Uterus (tissue), 4 donors: ENCODE measurements at places on chromosomes 13 and 19.

DNA sequence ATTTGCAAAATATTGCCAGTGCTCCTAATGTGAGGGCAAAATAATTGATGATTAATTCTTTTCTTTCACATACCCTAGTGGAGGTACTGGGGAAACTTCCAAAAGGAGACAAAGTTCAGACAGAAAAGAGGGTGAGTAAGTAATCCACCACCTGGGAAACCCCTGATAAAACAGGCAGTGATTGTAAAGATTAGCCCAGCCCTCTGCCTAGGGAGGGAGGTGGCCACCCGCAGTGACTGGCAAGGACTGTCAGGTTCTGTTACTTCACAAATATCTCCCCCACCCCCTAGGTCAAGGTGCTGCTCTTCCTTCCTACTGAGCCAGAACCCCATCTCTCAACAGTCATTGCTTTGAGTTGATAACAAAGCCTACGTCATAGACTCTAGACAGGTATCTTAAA, 239.7 kb downstream of the DNAJC15 start:
- H3K4me3 ChIP-seq, result no peak overlapping the region
- no peak for DNase-seq
- H3K4me1 ChIP-seq, result no peaks in the 10 kb centered on the region
- H3K27ac ChIP-seq, result no peak overlapping the region

GRCh38 chr13:44685641-44686040, 109.5 kb upstream of the TSC22D1 start:
- no peak overlapping the region for H3K4me3 ChIP-seq
- H3K27ac ChIP-seq, result no peak overlapping the region
- no peaks in the 10 kb centered on the region for H3K36me3 ChIP-seq
- DNase-seq, result no peak
- no peaks in the 10 kb centered on the region for H3K4me1 ChIP-seq

DNA sequence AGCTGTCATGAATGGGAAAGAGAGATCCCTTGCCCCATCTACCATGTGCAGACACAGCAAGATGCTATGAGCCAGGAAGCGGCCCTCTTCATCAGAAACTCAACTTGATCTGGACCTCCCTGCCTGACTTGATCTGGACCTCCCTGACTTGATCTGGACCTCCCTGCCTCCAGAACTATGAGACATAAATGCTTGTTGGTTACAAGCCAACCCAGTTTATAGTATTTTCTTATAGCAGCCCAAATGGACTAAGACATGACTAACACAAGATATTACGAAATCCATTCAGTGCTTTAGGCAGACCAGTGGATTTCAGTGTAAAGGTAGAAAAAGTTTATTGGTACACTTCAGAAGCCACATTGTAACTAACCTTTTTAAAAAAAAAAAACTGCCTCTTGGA, 15.6 kb downstream of the PCID2 start:
- no peak for DNase-seq
- no peak overlapping the region for H3K4me3 ChIP-seq
- no peak overlapping the region for H3K27ac ChIP-seq
- no peaks in the 10 kb centered on the region for H3K36me3 ChIP-seq

DNA sequence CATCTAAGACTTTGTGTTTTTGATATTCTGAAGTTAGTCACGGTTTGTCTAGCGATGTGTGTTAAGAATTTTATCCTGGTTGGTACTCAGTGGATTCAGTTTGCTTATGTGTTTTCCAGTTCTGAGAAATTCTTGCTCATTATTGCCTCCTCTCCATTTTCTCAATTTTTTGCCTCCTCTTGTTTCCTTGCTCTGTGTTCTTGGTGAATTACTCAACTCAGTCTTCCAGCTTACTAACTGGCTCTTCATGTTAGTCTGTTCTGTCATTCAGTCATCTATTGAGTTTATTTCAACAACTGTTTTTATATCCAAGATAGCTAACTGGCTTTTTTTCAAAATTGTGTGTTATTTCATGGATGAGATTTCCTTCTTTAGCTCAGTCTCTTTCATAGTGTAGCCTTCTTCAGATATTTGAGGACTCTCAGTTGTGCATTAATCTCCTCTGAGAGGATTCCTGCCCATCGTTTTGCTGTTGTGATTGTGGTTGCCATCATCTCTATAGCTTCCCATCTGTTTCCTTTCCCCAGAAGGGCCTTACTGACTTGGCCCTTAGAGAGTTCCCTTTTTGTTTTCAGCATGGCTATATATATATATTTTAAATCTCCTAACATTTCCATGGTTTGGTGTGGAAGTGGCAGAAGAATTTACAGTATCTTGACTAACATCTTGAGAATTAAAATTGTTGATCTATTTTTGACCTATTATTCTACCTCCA, 6.2 kb downstream of the SETDB2 start:
- no peaks in the 10 kb centered on the region for H3K27me3 ChIP-seq
- no peak for DNase-seq
- H3K4me1 ChIP-seq, result no peaks in the 10 kb centered on the region
- H3K36me3 ChIP-seq, result no peaks in the 10 kb centered on the region
- H3K4me3 ChIP-seq, result no peak overlapping the region
- no peak overlapping the region for H3K27ac ChIP-seq

GRCh38 chr19:5863030-5863665, 7.2 kb downstream of the FUT5 start:
- no peak overlapping the region for H3K27ac ChIP-seq
- no peaks in the 10 kb centered on the region for H3K27me3 ChIP-seq
- H3K4me3 ChIP-seq, result no peak overlapping the region

GRCh38 chr13:50581586-50582196, 261.8 kb downstream of the DLEU7 start:
- no peak overlapping the region for H3K4me3 ChIP-seq
- H3K4me1 ChIP-seq, result no peaks in the 10 kb centered on the region
- H3K36me3 ChIP-seq, result no peaks in the 10 kb centered on the region

- peaks cover 4% of the 10 kb centered on the region for H3K4me1 ChIP-seq
- H3K27ac ChIP-seq, result peak overlapping the region; percentile 86
- H3K36me3 ChIP-seq, result no peaks in the 10 kb centered on the region
These were observed 12.0 kb downstream of the KHSRP start for GRCh38 chr19:6412447-6413091.

DNA sequence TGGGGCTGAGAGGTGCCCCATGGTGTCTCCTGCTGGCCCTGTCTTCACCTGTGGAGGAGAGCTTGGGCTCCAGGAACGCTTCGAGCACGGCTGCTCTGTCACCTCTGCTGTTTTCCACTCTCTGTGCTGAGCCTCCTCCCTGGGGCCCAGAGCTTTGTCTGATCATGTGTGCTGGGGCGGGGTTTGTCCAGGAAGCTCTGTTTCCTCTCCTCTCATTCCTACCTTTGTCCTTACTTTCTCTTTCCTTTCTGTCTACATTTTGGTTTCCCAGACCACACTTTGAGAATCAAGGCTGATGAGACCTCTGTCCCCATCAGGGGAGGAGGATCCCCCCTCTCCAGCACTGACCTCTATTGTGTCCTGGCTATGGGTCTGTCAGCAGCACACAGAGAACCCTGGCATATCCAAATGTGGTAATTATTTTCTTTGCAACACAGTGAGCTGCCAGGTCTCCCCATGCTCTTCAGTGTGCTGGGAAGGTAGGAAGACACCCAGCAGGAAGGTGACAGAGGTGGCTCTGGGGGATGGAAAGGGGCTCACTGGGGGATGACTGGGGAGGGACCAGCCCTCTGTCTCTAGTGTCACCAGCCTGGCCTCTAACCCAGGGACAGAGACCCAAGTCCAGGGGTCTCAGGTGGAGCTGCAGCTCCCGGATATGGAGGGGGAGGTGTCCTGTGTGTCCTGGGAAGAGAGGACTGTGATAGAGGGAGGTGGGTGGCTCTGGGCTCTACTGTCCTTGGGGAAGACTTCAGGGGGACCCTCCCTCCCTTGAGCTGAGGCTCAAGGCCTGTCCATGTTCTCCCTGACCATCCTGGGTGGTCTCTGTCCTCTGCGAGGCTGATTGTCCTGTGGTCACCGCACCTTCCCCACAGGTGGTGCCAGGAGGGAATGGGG, at the start of gene CEACAM1:
Gene CEACAM1 (minus strand): TSS at position 128 of the 894 bp plus-strand sequence. CDS start 107 bp downstream, at position 21.
- no peaks in the 10 kb centered on the region for H3K36me3 ChIP-seq
- H3K4me1 ChIP-seq, result no peaks in the 10 kb centered on the region
- DNase-seq, result no peak
- no peaks in the 10 kb centered on the region for H3K27me3 ChIP-seq
- H3K4me3 ChIP-seq, result no peak within 1 kb of the TSS

GRCh38 chr19:28715157-28715556, 497.8 kb downstream of the UQCRFS1 start:
- no peaks in the 10 kb centered on the region for H3K4me1 ChIP-seq
- H3K27ac ChIP-seq, result no peak overlapping the region
- H3K4me3 ChIP-seq, result no peak overlapping the region
- H3K27me3 ChIP-seq, result no peaks in the 10 kb centered on the region

GRCh38 chr13:27631665-27632064, 10.0 kb downstream of the POLR1D start:
- H3K36me3 ChIP-seq, result no peaks in the 10 kb centered on the region
- H3K4me3 ChIP-seq, result no peak overlapping the region
- H3K27me3 ChIP-seq, result no peaks in the 10 kb centered on the region
- DNase-seq, result no peak

DNA sequence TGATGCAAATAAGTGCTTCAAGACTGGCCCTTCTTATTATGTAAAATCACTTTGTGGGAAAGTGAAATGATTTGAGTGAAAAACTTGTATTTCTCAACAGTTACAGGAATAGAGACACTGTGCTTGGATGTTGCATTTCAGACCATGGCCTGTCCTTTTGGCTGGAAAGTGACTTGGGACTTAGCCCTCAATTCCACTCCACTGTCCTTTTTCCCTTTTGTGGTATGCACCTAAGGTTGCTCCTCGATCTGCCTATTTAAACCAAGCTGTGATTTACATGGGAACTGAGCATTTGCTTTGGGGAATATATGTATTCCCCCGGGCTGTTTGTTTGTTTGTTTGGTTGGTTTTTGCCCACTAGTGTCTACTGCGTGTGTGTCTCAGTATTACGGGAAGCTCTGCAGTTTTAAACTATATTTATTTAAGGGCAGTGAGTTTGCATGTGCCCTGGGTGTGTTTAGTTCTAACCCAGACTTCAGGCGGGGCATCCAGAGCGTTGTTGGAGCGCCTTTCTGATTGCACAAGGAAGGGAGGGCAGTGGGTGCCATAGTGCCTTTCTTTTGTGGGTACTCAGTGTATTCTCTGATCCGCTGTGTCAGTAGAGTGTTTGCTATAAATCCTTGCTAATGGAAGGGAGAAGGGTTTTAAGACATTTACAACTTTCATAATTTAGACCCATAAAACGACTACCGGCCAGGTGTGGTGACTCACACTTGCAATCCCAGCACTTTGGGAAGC, 18.2 kb upstream of the RNF113B start:
- no peaks in the 10 kb centered on the region for H3K4me1 ChIP-seq
- no peak for DNase-seq
- H3K36me3 ChIP-seq, result no peaks in the 10 kb centered on the region

DNA sequence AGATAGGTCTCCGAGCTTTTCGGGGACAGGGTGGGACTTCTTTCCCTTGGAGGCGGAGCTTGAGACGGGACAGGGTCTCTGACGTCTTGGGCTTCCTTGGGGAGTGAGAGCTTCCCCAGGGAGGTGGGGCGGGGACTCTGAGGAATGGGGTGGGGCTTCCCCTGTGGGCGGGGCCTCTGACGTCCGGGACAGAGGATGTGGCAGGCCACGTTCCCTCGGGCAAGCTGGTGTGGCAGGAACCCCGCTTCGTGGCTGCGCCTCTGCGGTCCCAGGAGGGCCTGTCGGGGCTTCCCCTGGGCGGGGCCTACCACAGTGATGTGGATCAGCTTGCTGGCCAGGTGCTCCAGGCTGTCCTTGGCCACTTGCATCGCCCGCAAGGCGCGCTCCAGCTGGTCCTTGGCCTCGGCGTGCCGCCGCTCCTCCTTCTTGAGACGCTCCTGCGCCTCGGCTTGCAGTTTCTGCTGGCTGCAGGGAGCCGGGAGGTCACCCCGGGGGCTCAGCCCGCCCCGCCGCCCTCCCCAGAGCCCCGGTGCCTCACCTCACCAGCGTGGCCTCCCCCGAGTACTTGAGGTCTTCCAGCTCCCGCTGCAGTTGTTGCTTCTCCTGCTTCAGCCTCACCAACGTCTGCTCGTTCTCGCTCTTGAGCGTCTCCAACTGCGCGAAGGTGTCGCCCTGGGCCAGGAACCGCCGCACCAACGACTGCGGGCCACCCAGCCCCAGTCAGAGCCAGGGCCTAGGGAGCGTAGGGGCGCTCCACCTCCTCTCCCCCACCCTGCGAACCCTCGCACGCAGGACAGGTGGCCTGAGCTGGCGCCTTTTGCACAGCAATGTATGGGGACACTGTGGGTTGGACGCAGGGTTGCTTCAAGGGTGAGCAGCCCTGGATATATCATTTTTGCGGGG, 3.3 kb upstream of the RGL3 start:
- peak overlapping the region; percentile 53 for H3K27ac ChIP-seq
- H3K36me3 ChIP-seq, result no peaks in the 10 kb centered on the region
- H3K4me1 ChIP-seq, result peaks cover 17% of the 10 kb centered on the region
- peaks cover 14% of the 10 kb centered on the region for H3K27me3 ChIP-seq

DNA sequence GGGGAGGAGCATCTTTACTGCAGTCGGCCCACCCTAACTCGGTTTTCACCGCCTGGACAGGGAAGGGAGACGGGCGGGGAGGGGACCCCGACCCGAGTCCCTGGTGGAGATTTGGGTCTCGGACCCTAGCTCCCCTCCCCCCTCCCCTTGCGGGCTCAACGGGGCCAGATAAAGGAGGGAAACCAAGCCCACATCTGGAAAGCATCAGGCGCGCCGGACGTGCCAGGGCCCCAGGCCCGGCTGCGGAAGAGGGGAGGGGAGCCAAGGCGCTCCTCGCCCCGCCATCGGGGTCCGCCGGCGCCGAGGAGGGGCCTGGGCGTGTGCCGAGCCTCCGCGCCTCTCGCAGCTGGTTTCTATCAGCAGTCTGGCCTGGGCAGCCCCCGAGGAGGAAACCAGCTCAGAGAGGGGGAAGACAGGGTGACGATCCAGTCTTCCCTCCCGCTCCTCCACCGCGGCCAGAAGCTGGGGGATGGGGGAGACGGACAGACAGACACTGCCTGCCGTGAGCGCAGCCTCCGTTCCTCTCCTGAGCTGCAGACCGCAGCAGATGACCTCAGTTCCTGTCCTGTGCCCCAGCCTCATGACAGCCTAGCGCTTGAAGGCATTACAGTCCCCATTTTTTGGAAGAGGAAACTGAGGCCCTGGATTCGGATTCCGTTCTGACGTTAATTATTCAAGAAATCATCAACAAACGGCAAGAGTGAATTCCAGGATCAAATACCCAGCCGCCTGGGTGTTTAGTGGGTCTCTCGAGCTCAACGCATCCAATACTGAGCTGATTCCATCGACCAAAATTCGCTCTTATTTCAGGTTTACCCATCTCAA, 3.6 kb upstream of the GNG8 start:
- peak; percentile 89 for DNase-seq
- H3K4me3 ChIP-seq, result peak overlapping the region; percentile 44
- H3K27ac ChIP-seq, result peak overlapping the region; percentile 92
- H3K4me1 ChIP-seq, result no peaks in the 10 kb centered on the region
- no peaks in the 10 kb centered on the region for H3K36me3 ChIP-seq

- H3K4me3 ChIP-seq, result no peak overlapping the region
- no peak for DNase-seq
- H3K27ac ChIP-seq, result no peak overlapping the region
- H3K4me1 ChIP-seq, result no peaks in the 10 kb centered on the region
- H3K36me3 ChIP-seq, result no peaks in the 10 kb centered on the region
These were observed 206.0 kb downstream of the TDRD3 start for GRCh38 chr13:60603049-60603448.
